ENCODE measurements at places on chromosomes 11 and 22.

- no peak overlapping the region for H3K27ac ChIP-seq
- H3K27me3 ChIP-seq = no peaks in the 10 kb centered on the region
- H3K4me3 ChIP-seq = no peak overlapping the region
- no peaks in the 10 kb centered on the region for H3K36me3 ChIP-seq
Observed at GRCh38 chr22:21074102-21074715, 28.5 kb downstream of the LRRC74B start.

DNA sequence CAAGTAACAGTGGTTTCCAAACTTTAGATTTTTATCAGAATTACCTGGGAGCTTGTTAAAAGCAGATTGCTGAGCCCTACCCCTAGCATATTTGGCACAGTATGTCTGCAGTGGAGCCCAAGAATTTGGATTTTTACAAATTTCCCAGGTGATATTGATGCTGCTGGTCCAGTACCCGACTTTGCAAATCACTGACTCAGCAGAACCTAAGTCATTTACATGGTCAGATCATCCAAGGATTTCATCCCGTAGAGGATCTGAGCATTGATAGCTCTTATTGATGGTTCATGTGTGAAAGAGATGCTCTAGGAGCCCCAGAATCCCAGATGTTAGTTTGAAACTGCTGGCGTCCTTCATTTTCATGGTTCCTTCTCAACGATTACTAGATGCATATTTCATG lies 6.0 kb downstream of the C11orf97 start:
- no peak overlapping the region for H3K27ac ChIP-seq
- H3K4me3 ChIP-seq = no peak overlapping the region
- H3K36me3 ChIP-seq = no peaks in the 10 kb centered on the region
- no peak for DNase-seq
- H3K27me3 ChIP-seq = no peaks in the 10 kb centered on the region

GRCh38 chr11:8715501-8715900 lies 32.9 kb downstream of the RPL27A start:
- H3K27me3 ChIP-seq = no peaks in the 10 kb centered on the region
- no peak for DNase-seq
- H3K36me3 ChIP-seq = no peaks in the 10 kb centered on the region
- H3K4me3 ChIP-seq = no peak overlapping the region

GRCh38 chr22:44151676-44152075 lies 29.0 kb upstream of the PARVG start:
- H3K27ac ChIP-seq = no peak overlapping the region
- H3K4me3 ChIP-seq = no peak overlapping the region
- H3K27me3 ChIP-seq = no peaks in the 10 kb centered on the region
- H3K4me1 ChIP-seq = peaks cover 9% of the 10 kb centered on the region
- no peak for DNase-seq
- no peaks in the 10 kb centered on the region for H3K36me3 ChIP-seq

GRCh38 chr11:57210781-57211180 lies 26.3 kb downstream of the APLNR start:
- H3K4me3 ChIP-seq = no peak overlapping the region
- no peaks in the 10 kb centered on the region for H3K36me3 ChIP-seq
- no peak overlapping the region for H3K27ac ChIP-seq
- no peaks in the 10 kb centered on the region for H3K27me3 ChIP-seq
- no peak for DNase-seq

DNA sequence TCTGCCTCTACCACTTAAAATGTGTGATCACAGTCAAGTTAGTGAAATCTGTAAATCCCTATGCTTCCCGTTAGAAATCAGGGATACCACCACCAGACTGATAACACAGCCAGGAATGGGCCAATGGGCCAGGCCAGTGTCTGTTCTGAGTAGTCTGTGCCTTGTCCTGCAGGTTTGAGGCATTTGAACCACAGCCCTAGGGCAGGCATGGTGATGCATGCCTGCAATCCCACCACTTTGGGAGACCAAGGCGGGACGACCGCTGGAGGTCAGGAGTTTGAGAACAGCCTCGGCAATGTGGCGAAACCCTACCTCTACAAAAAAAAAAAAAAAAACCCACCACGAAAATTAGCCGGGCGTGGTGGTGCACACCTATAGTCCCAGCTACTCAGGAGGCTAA lies 12.1 kb upstream of the AHNAK start:
- H3K4me1 ChIP-seq = peaks cover 77% of the 10 kb centered on the region
- H3K27me3 ChIP-seq = no peaks in the 10 kb centered on the region
- DNase-seq = no peak
- no peak overlapping the region for H3K4me3 ChIP-seq

GRCh38 chr11:3825473-3826154 lies 15.1 kb downstream of the RHOG start:
- H3K27ac ChIP-seq = no peak overlapping the region
- DNase-seq = no peak
- H3K4me1 ChIP-seq = peaks cover 6% of the 10 kb centered on the region

DNA sequence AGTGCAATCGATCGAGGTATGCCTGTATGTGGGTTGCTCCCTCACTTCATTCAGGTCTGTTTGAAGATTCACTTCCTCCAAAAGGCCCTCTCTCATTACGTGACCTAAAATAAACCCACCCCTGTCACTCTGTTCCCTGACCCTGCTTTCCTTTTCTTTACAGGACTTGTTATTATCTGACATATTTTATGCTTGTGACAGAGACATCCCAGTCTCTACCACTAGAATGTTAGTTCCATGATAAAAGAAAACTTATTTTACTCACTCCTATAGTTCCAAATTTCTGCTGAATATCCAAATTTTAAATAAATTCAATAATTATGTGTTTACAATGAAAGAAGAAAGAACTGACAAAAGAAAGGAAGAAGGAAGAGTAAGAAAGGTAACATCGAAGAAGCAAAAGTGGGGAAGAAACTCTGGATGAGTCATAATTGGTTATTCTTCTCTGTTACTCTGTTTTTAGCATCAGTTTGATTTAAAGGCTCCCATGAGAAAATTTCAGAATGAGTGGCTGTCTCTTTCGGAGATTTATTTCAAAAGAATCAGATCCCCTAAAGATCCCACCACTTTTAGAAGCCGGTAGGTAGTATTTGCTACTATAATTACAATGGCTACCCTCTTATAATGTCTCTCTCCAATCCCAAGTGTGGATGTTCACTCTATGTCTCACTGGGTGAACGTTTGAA lies 33.5 kb downstream of the ENTHD1 start:
- DNase-seq = no peak
- H3K27me3 ChIP-seq = no peaks in the 10 kb centered on the region
- no peak overlapping the region for H3K4me3 ChIP-seq
- H3K36me3 ChIP-seq = no peaks in the 10 kb centered on the region
- H3K27ac ChIP-seq = no peak overlapping the region
- no peaks in the 10 kb centered on the region for H3K4me1 ChIP-seq

DNA sequence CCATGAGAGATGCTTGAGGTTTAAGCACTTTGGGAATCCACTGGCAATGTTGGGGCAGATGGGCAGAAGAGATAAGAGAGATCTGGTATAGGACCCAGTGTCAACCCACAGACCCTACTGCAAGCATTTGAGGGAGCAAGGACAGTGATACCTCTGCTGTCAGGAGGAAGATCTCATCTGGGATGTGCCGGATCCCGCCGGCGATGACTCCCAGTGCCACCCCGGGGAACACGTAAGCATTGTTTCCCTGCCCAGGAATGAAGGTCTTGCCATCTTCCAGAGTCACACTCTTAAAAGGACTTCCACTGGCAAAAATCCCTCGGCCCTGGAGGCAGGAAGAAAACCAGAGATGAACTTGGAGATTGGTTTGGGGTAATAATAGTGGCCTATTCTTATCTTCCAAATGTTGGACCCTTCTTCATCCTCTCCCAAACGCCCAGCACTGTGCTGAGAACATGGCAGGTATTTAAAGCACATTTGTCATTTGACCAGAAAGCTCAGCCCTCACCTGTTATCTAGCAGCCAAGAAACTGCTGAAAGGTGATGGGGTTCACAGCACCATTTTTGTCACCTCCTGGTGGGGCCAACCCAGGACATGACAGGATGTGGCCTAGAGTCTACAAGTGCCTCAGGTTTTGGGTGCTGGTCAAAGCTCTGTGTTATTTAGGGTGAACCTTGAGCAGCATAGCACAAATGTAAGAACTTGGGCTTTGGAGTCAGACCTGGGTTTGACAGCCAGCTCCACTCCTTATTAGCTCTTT lies 71.7 kb downstream of the CCDC81 start:
- no peaks in the 10 kb centered on the region for H3K36me3 ChIP-seq
- no peaks in the 10 kb centered on the region for H3K4me1 ChIP-seq
- H3K27ac ChIP-seq = no peak overlapping the region
- no peak for DNase-seq

DNA sequence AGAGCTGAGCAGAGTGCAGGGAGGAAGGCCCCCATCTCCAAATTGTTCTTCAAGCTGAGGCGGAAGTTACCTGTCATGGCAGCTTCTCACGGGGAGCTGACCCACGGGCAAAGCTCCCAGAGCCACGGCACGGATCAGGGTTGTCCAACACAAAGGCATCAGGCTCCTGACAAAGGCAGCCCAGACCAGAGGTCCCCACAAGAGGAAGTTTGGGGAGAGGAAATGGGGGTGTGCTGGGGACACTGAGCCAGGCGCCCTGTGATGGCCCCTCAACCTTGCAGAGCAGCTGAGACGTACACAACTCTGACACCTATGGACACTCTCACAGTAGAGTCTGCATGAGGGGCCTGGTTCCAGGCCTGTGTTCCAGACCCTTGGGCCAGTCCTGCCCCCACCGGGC lies 95.6 kb downstream of the CTTN start:
- H3K27me3 ChIP-seq = no peaks in the 10 kb centered on the region
- H3K4me1 ChIP-seq = no peaks in the 10 kb centered on the region
- H3K27ac ChIP-seq = no peak overlapping the region
- DNase-seq = no peak
- no peak overlapping the region for H3K4me3 ChIP-seq

DNA sequence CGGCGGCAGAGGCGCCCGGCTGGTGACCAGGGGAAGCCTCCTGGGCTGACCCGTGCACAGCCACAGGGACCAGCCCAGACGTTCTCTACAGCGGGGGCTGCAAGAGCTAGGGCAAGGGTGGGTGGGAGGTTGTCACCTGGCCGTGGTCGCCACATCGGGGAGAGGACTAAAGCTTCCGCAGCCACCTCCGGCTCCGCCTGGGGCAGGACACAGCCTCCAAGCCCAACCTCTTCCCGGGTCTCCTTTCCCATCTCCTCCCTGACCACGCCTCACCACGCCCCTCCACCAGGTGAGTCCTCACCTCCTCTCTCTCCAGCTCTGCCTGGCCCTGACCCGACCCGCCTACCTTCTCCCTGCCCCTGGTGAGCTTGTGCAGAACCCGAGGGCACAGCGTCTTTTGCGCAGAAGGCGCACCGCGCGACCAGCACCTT lies 75.9 kb upstream of the LMO1 start:
- H3K4me3 ChIP-seq = no peak overlapping the region
- no peaks in the 10 kb centered on the region for H3K4me1 ChIP-seq
- H3K27me3 ChIP-seq = no peaks in the 10 kb centered on the region
- H3K27ac ChIP-seq = no peak overlapping the region
- H3K36me3 ChIP-seq = no peaks in the 10 kb centered on the region

GRCh38 chr22:42880815-42881214 lies 23.7 kb upstream of the ARFGAP3 start:
- no peaks in the 10 kb centered on the region for H3K27me3 ChIP-seq
- H3K4me3 ChIP-seq = no peak overlapping the region
- H3K36me3 ChIP-seq = peaks cover 77% of the 10 kb centered on the region

DNA sequence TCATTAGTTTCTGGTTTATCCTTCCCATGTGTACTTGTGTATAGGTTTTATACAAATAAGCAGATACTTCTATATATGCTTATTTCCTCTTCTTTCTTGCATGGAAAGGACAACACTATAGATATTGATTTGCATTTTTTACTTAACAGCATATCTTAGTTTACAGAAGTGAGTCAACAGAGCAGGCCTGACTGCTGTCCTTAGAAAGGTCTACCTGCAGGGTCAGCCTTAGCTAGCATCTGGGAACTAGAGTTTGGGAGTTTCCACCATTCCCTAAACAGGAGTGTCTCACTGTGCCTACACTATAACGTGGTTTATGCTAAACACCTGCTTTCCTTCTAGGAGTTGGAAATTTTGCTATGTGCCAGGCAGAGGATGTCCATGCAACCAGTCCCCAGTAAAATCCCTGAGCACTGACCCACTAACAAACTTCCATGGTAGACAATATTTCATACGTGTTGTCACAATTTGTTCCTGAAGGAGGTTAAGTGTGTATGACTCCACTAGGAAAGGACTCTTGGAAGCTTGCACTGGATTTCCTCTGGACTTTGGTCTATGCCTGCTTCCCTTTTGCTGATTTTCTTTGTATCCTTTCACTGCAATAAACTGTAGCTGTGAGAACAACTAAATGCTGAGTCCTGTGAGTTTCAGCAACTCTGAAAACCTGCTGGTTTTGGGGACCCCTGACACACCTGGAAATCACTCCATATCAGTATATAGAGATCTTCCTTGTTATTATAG lies 17.7 kb downstream of the PRR14L start:
- no peaks in the 10 kb centered on the region for H3K36me3 ChIP-seq
- H3K4me1 ChIP-seq = no peaks in the 10 kb centered on the region
- H3K27ac ChIP-seq = no peak overlapping the region

DNA sequence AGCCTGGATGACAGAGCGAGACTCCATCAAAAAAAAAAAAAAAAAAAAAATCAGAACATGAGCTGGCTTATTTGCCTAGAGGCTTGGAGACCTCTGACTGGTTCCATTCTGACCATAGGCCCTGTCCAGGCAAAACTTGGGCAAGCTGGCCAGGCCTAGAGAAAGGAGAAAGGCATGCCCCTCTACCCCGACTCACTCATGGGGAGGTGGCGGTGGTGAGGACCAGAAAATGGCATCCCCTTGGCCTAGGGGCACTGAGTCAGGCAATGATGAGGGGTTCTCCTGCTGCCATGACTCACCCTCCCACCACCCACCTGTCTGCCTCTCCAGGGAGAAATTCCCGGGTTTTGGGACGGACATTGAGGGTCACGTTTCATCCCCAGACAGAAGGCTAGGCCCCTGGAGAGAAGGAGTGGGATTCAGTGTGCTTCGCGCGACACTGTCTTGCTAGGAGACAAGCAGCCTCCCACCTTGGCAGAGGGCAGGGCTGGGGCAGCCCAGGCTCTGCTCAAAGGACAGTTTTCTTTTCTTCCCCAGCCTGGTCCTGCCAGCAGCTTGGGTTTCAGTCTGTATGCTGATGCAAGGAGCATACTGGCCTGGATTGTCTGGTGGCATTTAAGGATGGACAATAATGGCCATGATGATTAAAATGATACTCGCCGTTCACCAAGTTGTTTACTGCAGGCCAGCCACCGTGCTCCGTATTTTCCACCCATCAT lies 17.2 kb downstream of the TOB2 start:
- no peak for DNase-seq
- no peak overlapping the region for H3K27ac ChIP-seq
- no peak overlapping the region for H3K4me3 ChIP-seq
- peaks cover 5% of the 10 kb centered on the region for H3K4me1 ChIP-seq

DNA sequence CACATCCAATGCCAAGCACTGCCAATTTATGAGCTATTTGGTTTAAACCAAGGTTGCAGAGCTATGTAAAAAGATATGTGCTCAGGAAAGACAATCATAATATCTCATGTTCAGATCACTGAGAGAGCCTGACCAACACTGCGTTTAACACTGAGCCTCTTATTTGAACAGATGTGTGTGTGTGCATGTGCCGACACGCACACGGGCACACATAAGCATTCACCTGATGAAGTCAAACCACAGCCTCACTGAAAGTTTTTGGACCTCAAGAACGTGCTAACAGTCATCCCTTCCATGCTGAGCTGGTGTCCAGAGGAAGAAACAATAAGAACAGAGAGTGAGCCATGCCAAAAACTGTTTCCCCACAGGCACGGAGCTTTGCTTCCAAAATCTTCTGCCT lies 23.4 kb downstream of the HPS4 start:
- no peaks in the 10 kb centered on the region for H3K4me1 ChIP-seq
- H3K27ac ChIP-seq = no peak overlapping the region
- no peaks in the 10 kb centered on the region for H3K27me3 ChIP-seq
- no peak for DNase-seq
- H3K36me3 ChIP-seq = no peaks in the 10 kb centered on the region
- H3K4me3 ChIP-seq = no peak overlapping the region

Measured in vagina (tissue), 2 donors.